Activated B cell treated with CpG ODN at 0.5 μM for 24 hours (primary cell): ENCODE measurements at places on chromosomes 5 and 9.

- DNase-seq, result no peak
These were observed 2.0 kb downstream of the CCL19 start for GRCh38 chr9:34689116-34689470.

- DNase-seq, result no peak
These were observed 26.5 kb downstream of the ABL1 start for GRCh38 chr9:130861372-130862180.

- DNase-seq, result no peak
These were observed 37.6 kb upstream of the CCDC152 start for GRCh38 chr5:42719034-42719433.

DNA sequence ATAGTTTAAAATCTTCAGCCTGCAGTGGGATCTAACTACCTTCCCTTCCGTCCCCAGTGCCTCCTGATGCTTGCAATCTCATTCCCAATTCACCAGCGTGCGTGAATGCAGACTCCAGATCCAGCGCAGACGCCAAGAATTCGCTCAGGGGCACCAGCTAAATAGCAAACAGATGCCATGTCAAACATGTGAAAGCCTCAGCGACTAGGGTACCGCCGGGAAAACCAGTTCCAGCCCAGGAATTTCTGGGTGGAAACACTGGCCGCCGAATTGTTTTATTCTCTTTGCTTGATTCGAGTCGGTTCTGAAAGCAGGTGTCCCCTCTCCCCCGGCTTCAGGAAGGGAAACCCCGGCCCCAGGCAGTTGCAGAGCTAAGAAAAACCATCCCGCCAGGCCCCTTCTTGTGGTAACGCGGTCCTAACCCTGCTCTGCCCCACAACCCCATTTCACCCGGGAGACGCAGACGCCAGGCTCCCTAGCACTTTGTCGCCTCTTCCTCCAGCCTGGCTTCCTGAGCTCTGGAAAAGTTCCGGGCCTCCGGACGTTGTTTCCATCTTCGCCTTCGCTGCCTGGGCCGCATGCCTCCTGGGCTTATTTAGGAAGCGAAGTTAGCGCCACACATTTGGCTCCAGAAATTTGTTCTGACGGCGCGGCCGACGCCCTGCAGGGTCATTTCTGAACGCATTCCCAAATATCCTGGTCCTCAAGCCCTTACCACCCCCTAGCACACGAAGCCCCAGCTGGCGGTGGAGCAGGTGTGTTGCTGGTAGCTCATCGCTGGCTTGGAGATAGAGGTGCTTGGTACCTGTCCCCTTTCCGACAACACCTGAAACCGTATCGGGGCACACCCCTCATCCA is 665 bp upstream of the LVRN start:
- DNase-seq, result no peak

DNA sequence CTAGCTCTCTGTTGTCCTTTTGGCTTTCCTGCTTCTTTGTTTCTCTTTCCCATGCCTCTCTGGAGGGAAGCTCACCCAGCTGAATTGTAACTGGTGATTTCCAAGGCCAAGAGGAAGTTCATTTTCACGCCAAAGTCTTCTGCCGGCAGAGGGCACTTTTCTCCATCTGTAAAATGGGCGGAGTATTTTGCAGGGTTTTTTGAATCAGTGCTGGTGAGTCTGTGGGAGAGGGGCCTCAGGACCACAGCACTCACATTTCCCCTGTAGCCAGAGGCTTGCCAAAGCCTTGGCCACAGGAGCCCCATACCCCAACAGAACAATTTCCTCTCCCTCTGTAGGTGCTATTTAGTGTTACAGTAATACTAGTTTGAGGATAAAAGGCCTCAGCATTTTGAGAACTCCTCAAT is 42.3 kb upstream of the MATR3 start:
- DNase-seq, result no peak

DNA sequence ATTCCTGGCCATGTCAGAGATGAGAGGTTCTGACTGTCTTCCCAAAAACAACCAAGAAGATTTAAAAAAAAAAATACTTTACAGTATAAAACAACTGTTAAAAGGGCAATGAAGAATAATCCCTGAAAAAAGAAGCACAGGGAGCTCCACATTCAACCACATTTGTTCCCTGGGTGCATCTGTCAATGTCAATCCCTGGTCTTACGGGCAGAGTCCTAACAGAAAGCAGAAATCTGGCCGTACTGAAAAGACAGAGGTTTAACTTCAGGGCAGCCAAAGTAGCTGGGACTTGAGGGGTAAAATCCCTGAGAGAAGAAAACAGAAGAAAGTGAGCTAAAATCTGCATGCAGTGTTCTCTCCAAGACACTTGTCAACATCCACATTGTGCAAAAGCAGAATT is 76.6 kb downstream of the RICTOR start:
- DNase-seq, result no peak

DNA sequence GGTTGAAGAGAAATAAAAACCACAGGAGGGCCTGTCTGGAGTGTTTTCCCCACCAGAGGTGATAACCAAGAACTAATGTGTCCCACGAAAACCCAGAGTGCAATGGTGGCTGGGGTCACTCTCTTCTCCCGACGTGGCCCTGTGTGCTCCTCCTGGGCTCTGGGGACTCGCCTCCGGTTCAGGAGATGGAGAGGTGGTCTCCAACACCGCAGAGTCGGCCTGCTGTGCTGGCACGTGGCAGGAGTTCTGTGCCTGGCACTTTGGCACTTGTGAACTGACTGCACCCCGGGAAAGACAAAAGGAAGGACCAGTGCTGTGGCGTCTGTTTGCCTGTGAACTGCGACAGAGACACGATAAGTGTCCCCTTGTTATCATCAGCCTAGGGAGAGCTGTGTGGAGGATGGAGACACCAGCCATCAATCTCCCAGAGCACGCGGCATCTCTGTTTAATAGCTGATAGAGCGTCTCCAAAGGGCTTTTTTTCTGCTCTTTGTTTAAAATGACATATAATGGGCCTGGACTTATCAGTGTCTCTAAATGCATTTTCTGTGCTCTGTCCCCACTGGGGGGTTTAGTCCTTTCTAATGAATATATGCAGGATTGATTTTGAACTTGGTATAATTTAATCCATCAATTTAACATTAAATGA is 98.3 kb downstream of the MRPL36 start:
- no peak for DNase-seq

- no peak for DNase-seq
These were observed 12.7 kb upstream of the TMEM174 start for GRCh38 chr5:73160239-73160671.

- DNase-seq, result no peak
These were observed 398.0 kb upstream of the KIF2A start for GRCh38 chr5:61907995-61908394.

GRCh38 chr5:95909738-95910137 is 51.9 kb downstream of the ELL2 start:
- no peak for DNase-seq

- no peak for DNase-seq
These were observed 17.4 kb upstream of the NIM1K start for GRCh38 chr5:43174586-43174985.

DNA sequence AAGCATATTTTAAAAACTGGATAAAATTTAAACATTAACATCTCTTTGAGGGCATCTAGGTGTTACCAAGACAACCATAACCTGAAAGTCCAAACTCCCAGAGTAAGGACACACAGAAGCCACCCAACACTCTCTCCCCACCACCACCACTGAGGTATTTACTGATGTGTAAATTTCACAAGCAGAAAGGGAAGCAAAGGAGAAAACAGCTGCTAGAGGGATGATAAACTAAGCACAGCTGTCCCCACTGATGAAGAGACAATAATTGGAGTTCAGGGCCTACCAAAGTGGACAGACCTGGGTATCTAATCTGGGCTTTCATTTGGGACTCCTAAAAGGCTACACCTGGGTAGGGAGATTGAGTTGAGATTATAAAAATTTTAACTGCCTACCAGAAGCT is 63.6 kb downstream of the FRMD3 start:
- no peak for DNase-seq

GRCh38 chr9:71306134-71306533 is 184.7 kb upstream of the TRPM3 start:
- no peak for DNase-seq
